ENCODE measurements at places on chromosomes 6 and 20.

DNA sequence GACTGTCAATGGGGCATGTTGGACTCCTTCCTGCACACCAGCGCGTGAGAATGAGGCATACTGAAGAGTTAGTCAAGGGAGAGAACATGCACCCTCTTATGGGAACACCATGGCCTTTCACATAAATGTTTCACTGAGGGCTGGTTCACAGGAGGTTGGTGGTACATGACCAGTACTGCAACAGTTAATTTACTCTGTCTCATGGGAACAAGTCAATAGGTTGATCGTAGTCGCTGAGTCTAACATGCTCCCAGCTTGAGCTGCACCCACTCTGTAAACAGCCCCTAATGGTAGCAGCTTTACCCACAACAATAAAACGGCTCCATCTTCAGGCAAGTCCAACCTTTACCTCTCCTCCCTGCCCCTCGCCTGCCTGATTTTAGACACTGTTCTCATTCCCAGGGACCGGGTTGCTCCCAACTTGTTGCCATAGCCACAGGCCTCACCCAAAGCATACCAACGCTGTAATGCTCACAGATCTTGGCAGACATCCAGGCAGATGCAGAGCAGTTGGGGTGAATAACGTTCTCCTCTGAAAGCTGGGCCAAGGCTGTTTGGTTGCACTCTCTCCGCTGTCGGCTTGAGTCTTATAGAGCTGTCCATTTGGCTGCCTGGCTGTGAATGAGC, 111.3 kb downstream of the LY86 start:
- peak; percentile 98 for DNase-seq

GRCh38 chr6:105514306-105514705, 111.4 kb upstream of the PREP start:
- DNase-seq = no peak

- DNase-seq = no peak
Measured at GRCh38 chr6:91428296-91428695, 841.4 kb upstream of the MAP3K7 start.

DNA sequence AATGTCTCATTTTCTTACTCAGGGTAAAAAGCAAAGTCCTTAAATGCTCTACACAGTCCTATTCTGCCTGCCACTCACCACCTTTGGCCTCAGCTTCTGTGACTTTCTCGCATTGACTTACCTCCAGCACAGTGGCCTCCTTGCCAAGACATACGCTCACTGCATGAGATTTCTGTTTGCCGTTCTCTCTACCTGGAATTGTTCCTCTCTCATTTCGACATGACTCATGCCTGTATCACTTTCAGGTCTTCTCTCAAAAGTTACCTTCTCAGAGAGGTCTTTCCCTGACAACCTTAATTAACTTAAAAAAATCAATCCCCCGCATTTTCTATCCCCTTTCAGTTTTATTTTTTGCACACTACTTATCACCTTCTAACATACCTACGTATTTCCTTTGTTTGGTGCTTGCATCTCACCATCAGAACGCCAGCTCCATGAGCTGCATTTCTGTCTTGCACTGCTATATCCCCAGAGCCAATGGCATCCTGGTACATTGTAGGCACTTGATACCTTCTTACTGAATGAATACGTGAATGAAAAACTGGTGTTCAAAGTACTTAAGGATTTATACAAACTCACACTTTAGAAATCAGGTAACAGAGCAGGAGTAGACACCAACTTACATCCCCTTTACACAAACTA, 24.5 kb downstream of the TENT5A start:
- DNase-seq = no peak

DNA sequence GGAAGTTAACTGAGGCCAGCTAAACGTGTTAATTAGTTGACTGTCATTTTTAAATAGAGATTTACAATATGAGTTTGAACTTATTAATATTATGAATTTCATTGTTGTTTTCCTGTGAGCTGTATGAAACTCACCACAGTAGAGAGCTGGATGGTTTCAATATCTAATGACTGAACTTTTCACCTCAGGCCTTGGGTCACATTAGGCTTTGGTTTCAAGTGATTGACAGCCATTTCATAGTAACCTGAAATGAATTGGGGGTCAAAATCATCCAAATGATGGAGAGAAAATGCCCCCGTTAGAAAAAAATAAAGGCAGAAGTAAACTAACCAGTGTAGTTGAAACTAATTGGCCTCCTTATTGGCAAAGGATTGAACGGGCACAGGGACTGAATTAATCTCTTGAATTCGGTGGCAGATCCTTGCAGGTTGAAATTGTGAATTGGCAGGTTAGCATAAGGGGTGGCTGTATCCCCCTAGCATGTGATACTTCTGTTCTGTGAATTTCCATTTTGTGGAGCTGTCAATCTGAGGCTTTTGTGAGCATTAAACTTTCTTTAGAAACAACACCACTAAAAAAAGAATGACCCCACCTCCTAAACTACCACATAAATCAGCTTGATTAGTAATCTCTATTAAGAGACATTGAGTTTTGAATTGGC, 155.1 kb upstream of the MMS22L start:
- DNase-seq = no peak

DNA sequence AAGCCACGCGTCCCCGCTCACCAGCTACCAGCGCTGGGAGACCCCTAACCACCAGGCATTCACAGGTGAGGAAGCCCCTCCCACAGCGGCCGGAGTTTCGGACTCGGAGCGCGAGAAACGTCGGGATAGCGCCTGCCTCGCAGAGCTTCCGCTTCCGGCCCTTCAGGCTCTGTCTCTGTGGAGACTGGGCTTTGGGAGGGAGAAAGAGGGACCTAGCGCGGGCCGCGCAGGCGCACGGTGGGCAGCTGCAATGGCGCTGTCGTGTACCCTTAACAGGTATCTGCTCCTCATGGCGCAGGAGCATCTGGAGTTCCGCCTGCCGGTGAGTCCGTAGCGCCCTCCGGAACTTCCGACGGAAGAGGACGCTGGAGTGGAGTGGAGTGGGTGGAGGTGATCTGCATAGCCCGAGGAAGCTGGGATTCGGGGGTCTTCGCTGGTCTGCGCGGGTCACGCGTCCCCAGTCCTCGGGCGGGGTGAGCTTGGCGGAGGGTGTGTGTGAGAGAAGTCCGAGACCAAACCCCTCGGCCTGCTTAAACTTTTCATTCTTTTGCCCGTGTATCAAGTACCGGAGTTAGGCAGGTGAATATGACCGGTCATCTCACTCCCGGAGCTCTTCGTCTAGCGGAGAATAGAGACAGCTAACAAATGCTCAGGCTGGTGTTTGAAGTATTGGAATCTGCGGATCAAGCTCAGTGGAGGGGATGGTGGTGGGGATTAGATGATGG, at the start of gene TRMT11:
TSS of gene TRMT11 (plus strand) at position 240 of the 725 bp plus-strand sequence. CDS start at position 251, 11 bp downstream.
- peak; percentile 66 for DNase-seq

DNA sequence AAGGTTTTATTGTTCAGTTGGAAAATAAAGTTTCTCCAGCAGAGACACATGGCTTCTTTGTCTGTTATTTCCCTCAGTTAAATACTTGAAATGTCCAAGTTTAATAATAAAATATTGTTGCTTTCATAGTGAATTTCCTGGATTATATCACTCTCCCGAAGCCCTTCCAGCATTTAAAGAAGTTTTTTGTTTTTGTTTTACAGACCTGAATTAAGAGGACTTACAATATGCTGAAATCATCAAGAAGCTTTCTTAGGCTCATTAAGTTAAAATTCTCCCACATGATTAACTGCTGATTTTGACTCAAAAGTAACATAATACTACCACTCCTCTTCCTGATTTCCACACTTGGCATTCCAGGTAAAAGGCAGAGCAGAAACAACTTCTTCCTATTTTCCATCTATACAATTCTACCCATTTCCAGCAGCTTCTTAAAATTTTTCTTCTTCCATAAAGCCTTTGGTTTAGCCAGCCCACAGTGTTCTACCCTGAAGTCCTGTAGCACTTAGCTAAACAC, 35.8 kb downstream of the PDSS2 start:
- no peak for DNase-seq

DNA sequence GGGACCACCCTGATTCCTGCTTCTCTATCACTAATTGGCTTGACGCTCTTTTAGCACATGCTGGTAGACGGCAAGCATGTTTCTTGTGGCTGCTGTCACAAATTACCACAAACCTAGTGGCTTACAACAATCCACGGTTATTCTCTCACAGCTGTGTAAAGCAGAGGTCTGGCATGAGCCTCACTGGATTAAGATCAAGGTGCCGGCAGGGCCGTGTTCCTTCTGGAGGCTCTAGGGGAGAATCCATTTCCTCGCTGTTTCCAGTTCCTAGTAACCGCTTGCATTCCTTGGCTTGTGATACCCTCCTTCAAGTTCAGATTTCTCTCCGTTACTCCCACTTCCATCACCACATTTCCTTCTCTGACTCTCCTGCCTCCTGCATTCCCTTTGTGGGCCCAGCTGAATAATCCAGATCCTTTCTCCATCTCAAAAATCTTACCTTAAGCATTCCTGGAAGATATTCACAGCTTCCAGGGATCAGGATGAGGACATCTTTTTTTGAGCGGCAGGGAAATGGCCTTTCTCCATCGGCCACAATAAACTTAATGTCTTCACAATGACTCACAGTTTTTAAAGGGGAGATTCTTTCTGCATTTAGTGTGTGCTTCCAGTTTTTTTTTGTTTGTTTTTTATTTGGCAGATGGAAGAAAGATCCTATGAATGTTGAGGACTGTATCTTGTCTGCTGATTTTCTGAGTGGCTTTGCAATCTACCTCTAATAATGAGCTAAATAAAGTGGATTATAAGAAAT, 39.9 kb downstream of the BMP6 start:
- no peak for DNase-seq

DNA sequence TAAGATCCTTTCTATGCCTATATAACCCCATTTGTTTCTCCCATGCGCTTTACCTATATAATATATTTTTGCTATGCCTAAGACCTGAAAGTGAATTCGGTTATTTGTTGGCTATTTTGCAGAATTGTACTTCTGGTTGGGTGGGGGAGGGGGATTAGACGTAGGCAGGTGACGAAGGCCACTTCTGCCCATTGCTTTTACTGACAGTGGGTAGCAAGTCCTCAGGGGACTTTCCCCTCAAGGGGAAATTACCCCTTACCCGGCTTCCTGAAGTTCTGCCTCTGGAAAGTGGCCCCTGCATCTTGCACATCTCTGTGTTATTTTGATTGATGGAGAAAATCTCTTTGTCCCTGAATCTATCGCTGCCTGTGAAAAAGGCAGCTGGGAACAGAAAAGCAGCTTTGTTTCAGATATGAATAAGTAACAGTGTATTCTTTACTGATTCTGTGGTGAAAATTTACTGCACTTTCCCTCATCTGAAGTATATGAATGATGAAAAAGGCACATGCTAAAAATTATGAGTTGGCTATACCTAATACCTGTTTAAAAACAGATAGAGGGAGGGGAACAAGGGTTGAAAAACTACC, 133.9 kb downstream of the UTRN start:
- DNase-seq = no peak

DNA sequence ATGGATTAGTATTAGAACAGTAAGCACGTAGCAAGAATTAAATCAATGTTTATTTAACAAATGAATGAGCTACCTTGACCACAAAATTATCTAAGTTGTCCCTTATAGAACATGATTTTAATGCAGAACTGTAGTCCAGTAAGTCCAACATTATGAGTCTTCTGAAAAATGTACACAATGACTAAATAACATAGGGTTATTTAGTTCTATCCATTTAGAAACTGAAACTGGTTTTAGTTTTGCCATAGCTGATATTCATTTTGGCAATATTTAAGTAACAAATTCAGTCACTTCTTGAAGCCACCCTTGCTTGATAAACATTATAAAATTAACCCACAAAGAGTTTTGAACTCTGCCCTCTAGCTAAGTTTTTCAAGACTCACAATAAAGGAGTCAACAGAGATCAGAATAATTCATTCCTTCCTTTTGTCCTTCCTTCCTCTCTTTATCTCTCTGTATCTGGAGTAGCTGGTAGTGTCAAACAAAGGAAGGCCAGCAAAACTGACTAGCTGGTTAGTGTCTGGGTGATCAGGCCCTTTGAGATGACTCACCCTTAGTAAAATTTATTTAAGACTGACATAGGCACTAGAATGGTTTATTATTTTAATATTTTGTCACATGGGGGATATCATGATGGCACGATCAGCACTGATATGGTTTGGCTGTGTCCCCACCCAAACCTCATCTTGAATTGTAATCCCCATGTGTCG, 115.1 kb downstream of the BTBD9 start:
- DNase-seq = no peak

GRCh38 chr6:100850174-100850573, 31.0 kb downstream of the ASCC3 start:
- no peak for DNase-seq

GRCh38 chr20:63243604-63244247, 8.0 kb downstream of the BIRC7 start:
- DNase-seq = no peak

DNA sequence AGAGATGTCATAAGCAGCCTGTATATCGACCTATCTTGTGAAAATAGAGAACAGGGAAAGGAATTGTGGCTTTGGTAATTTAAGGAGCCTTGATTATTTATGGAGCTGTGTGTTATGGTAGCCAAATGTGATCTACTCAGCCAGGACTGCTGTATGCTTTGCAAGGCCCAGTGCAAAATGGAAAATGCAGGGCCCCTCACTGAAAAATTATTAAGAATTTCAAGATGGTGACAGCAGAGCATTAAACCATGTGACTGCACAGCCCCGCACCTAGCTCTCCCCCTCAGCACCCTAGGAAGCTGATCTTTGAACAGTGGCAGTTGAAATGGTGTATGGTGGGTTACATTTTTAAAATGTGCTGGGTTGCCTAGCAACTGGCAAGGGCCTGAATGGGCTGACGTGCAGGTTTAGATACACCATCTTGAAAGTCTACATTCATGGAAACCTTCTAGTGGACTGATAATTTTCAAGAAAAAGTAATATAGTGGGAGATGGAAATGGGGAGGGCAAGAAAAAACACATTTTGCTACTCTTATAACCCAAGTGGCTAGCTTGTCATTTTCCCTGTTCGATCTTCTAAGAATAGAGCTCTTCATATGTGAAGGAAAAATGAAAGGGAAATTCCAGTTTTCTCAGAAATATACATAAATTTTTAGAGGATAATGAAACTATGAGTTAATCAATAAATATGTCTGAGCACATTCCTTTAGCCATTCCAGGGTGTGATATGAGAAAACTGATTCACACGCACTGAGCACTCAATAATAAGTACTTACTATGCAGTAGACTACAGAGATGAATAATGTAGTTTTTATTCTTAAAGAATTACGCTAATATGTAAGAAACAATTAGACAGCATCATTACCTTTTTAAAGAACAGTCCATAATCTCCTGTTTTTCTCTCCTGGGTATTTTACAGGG, 208.0 kb downstream of the ARHGAP18 start:
- no peak for DNase-seq

- no peak for DNase-seq
Measured at GRCh38 chr6:3957321-3957720, 108.1 kb downstream of the FAM50B start.
